ENCODE measurements at places on chromosomes 2 and 18. TPM values are rescaled to one million over a fixed set of nuclear protein-coding genes. Genes with fewer than 3 reads are reported as not detected.

- DNase-seq, result no peak
- H3K4me1 ChIP-seq, result no peaks in the 10 kb centered on the region
- no peaks in the 10 kb centered on the region for H3K36me3 ChIP-seq
- no peaks in the 10 kb centered on the region for H3K27me3 ChIP-seq
These were observed 116.9 kb upstream of the FANCL start for GRCh38 chr2:58358026-58358425.

GRCh38 chr18:50721451-50722120, 98.2 kb downstream of the MRO start:
- no peaks in the 10 kb centered on the region for H3K27me3 ChIP-seq
- H3K27ac ChIP-seq, result no peak overlapping the region
- no peaks in the 10 kb centered on the region for H3K36me3 ChIP-seq
- DNase-seq, result no peak
- H3K4me1 ChIP-seq, result no peaks in the 10 kb centered on the region

GRCh38 chr2:169504651-169505050, 4.9 kb upstream of the KLHL41 start:
- H3K4me1 ChIP-seq, result peaks cover 17% of the 10 kb centered on the region
- H3K27ac ChIP-seq, result no peak overlapping the region
- no peak for DNase-seq
- no peak overlapping the region for H3K4me3 ChIP-seq
- peaks cover 23% of the 10 kb centered on the region for H3K36me3 ChIP-seq

DNA sequence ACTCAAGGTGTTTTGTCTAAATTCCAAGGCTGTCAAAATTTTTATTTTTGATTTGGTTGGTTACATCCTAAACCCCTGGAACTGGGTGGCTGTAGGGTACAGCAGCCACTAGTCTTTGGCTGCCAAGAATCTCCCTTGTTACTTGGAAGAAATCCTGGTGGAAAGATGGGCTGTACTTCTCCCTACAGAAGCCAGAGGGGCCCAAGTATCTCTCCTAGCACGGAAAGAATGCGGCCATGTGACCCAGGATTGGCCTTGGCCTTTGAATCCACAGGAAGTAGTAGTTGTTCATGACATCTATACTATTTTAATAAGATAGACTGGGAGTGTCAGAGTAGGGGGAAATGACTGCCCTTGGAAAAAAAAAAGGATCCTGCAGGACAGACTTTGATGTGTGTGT, 54.4 kb upstream of the MYO3B start:
- no peak for DNase-seq
- H3K4me1 ChIP-seq, result no peaks in the 10 kb centered on the region
- no peaks in the 10 kb centered on the region for H3K27me3 ChIP-seq
- no peak overlapping the region for H3K27ac ChIP-seq

GRCh38 chr2:158903711-158904405, 64.6 kb upstream of the TANC1 start:
- H3K27ac ChIP-seq, result no peak overlapping the region
- no peak overlapping the region for H3K4me3 ChIP-seq
- H3K36me3 ChIP-seq, result no peaks in the 10 kb centered on the region
- no peaks in the 10 kb centered on the region for H3K27me3 ChIP-seq
- no peak for DNase-seq
- H3K4me1 ChIP-seq, result no peaks in the 10 kb centered on the region

DNA sequence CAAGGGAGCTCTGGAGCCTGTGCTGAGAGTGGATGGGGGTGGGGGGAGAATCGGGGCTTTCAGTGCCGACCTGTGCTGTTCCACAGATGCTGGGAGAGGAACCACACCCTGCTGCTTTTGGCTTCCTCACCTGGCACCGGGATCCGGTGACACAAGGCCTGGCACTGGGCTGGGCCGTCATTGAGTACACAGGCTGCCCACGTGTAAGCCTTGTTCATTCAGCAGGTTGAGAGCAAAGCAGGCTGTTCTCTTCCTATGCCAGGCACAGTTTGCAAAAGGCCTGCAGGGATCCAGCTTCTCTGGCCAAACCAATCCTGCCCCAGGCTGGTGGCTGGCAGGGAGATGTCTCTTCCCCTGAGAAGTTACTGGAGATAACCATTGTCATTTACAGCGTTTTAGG, 17.1 kb downstream of the TRIB2 start:
- H3K4me3 ChIP-seq, result no peak overlapping the region
- DNase-seq, result no peak
- peaks cover 59% of the 10 kb centered on the region for H3K4me1 ChIP-seq
- no peak overlapping the region for H3K27ac ChIP-seq
- no peaks in the 10 kb centered on the region for H3K27me3 ChIP-seq

- H3K27ac ChIP-seq, result no peak overlapping the region
- H3K4me1 ChIP-seq, result no peaks in the 10 kb centered on the region
- no peak for DNase-seq
- H3K27me3 ChIP-seq, result no peaks in the 10 kb centered on the region
These were observed 875.8 kb downstream of the EPHA4 start for GRCh38 chr2:220696280-220696669.

GRCh38 chr18:3071676-3072075, 58.7 kb upstream of the LPIN2 start:
- no peaks in the 10 kb centered on the region for H3K27me3 ChIP-seq
- no peaks in the 10 kb centered on the region for H3K4me1 ChIP-seq
- no peak overlapping the region for H3K4me3 ChIP-seq
- H3K36me3 ChIP-seq, result no peaks in the 10 kb centered on the region
- DNase-seq, result no peak

DNA sequence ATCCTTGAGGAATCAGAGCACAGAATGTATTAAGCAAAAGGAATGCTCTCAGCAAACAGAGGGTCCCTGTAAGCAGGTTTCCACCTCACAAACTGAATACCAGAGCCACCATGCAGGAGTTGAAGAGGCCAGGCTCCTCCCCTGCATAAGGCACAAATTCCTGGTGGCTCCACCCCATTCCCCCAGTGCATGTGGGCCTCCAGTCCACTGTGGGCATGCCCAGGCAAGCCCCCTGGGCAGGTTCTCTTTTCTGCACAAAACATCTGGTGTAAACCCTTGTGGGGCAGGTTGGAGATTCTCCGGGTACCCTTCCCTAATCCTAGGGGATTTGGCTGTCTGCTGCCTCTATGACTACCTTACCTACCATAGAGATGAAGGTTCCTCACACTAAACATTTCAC, 166.5 kb downstream of the PTPRM start:
- no peak overlapping the region for H3K4me3 ChIP-seq
- no peak for DNase-seq
- no peaks in the 10 kb centered on the region for H3K27me3 ChIP-seq
- no peaks in the 10 kb centered on the region for H3K36me3 ChIP-seq

- no peak overlapping the region for H3K27ac ChIP-seq
- DNase-seq, result no peak
- no peak overlapping the region for H3K4me3 ChIP-seq
- H3K27me3 ChIP-seq, result no peaks in the 10 kb centered on the region
- H3K4me1 ChIP-seq, result no peaks in the 10 kb centered on the region
These were observed 78.4 kb downstream of the INHBB start for GRCh38 chr2:120424274-120424796.

GRCh38 chr2:76314271-76315020, 603.7 kb upstream of the GCFC2 start:
- no peak overlapping the region for H3K27ac ChIP-seq
- no peak overlapping the region for H3K4me3 ChIP-seq
- no peaks in the 10 kb centered on the region for H3K4me1 ChIP-seq
- no peaks in the 10 kb centered on the region for H3K27me3 ChIP-seq
- no peak for DNase-seq

GRCh38 chr2:68487773-68488355, 20.5 kb downstream of the APLF start:
- no peaks in the 10 kb centered on the region for H3K36me3 ChIP-seq
- H3K27ac ChIP-seq, result no peak overlapping the region
- H3K27me3 ChIP-seq, result no peaks in the 10 kb centered on the region
- H3K4me3 ChIP-seq, result no peak overlapping the region

- H3K27me3 ChIP-seq, result no peaks in the 10 kb centered on the region
These were observed 8.9 kb upstream of the LTBP1 start for GRCh38 chr2:32937602-32938448.

DNA sequence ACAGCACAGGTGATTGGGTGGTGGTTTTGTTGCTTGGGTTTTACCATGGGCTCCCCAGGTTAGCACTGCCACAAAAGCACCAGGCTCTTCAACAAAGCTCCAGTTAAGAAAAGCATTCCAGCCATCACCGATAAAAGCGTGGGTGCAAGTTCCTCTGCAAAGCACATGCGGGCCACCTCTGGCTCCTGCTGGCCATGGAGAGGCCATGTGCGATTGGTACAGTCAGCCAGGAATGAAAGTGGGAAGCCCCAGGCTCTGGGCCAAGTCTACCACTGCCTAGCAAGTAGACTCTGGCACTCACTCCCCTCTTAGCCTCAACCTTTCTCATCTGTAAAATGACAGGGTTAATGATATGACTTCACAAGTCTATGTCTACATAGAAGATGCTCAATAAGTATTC, 36.0 kb downstream of the BCL11A start:
- no peaks in the 10 kb centered on the region for H3K36me3 ChIP-seq
- no peak overlapping the region for H3K27ac ChIP-seq
- H3K4me3 ChIP-seq, result no peak overlapping the region
- H3K4me1 ChIP-seq, result peaks cover 21% of the 10 kb centered on the region
- peak; percentile 72 for DNase-seq

DNA sequence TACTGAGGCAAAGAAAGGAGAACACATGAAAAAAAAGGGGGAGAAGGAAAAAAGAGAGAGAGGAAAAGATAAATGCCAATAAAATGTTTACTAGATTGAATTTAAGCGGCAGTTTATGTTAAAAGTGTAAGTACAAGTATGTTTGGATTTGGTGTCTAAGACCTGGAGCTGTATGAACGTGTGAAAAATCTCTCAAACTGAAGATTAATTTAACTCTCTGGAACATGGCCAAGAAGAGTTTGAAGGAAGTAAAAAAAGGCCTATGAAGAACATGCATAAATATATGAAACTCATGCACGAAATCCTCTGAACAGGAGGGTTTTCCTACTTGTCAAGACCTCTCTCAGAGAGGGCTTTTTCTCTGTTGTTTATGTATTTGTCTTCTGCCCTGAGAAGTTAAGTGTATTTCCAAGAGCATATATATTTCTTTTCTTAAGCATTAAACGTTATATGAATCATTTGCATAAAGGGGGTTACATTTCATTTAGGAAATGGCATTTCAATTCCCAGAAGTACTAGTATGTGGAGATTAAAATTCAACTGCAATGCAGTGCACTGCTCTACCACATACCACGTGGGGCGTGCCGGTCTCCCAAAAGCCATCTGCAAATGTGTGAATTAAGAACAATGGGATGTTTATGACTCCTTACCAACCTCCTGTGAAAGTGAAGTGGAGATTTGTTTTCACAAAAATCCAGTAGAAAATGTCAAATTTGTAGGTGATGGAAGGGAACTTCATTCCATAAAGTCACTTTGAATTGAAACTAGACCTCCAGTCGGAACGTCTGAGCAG, 281.1 kb upstream of the TRIB2 start:
- H3K4me1 ChIP-seq, result peaks cover 3% of the 10 kb centered on the region
- no peak for DNase-seq
- no peak overlapping the region for H3K4me3 ChIP-seq
- H3K36me3 ChIP-seq, result no peaks in the 10 kb centered on the region
- H3K27me3 ChIP-seq, result no peaks in the 10 kb centered on the region

DNA sequence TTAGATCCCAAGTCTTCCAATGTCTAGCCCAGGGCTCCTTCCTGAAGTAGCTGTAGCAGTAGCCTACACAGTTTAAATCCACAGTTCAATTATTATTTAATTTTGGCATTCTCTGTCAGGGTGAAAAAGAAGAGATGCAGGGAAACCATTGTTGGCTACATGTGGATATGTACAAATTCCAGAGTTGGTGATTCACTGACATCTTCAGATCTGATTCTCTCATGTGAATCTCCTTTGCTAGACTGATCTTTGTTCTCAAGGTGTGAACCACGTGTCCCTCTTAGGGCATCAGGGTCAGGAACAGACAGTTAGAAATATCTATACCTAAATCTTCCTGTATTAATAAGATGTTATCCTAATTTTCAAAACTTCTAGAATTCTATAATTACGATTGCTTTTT, 36.7 kb downstream of the ADCYAP1 start:
- no peak for DNase-seq
- H3K27ac ChIP-seq, result no peak overlapping the region
- H3K4me1 ChIP-seq, result no peaks in the 10 kb centered on the region
- H3K36me3 ChIP-seq, result no peaks in the 10 kb centered on the region

UGT1A5 gene
- 1.2 TPM for total RNA-seq

PDE11A gene
- 0.25 TPM for total RNA-seq
